ENCODE measurements at places on chromosomes 1 and 21. TPM values are rescaled to one million over a fixed set of nuclear protein-coding genes. Genes with fewer than 3 reads are reported as not detected.

DNA sequence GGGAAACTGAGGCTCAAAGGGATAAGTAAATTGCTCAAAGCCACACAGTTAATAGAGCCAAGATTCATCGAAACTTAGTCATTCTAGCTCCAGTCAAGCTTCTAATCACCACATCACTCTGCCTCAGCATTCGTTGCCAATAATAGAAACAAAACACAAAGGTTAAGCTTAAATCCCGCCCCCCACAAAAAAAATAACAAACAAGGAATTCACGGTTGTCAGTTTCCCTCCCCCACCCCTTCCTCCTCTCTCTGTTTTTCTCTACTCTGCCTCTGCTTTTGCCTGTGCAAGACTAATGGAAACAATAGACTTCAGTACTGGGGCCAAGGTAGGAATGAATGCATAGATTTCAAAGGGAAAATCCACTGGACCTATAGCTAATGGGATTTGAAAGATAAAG, 70.7 kb upstream of the ZNF644 start:
- H3K27ac ChIP-seq, result no peak overlapping the region
- DNase-seq, result no peak
- H3K36me3 ChIP-seq, result no peaks in the 10 kb centered on the region

DNA sequence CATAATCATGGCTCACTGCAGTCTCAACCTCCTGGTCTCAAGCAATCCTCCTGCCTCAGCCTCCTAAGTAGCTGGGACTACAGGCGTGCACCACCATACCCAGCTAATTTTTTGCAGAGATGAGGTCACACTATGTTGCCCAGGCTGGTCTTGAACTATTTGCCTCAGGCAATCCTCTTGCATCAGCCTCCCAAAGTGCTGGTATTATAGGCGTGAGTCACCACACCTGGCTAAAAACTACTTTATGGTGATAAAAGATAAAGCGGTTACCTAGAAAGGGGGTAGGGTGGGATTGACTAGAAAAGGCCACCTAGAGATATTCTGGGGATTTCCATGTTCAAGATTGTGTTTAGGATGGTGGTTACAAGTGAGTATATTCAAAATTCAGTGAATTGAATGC, 5.0 kb downstream of the TSTD1 start:
- no peaks in the 10 kb centered on the region for H3K36me3 ChIP-seq
- peaks cover 14% of the 10 kb centered on the region for H3K4me1 ChIP-seq
- H3K4me3 ChIP-seq, result no peak overlapping the region
- DNase-seq, result no peak

DNA sequence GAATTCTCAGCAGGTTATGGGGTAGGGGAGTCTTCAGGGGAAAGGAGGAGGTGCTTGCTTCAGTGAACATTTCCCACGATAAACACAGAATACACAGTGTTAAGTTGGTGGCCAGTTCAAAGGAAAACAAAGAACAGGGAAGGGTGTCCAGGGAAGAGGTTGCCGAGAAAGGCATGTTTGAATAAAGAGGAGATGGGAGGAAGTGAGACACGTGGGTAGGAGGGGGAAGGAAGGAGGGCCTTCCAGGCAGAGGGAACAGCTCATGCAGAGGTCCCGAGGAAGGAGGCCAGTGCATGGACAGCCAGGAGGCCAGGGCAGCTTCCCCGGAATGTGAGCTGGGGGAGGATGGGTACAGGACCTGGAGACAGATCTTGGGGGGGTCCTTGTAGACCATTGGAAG, 130.3 kb upstream of the TMEM51 start:
- DNase-seq, result no peak
- no peaks in the 10 kb centered on the region for H3K27me3 ChIP-seq
- H3K27ac ChIP-seq, result no peak overlapping the region
- no peaks in the 10 kb centered on the region for H3K36me3 ChIP-seq
- H3K4me3 ChIP-seq, result no peak overlapping the region
- H3K4me1 ChIP-seq, result peaks cover 9% of the 10 kb centered on the region

DNA sequence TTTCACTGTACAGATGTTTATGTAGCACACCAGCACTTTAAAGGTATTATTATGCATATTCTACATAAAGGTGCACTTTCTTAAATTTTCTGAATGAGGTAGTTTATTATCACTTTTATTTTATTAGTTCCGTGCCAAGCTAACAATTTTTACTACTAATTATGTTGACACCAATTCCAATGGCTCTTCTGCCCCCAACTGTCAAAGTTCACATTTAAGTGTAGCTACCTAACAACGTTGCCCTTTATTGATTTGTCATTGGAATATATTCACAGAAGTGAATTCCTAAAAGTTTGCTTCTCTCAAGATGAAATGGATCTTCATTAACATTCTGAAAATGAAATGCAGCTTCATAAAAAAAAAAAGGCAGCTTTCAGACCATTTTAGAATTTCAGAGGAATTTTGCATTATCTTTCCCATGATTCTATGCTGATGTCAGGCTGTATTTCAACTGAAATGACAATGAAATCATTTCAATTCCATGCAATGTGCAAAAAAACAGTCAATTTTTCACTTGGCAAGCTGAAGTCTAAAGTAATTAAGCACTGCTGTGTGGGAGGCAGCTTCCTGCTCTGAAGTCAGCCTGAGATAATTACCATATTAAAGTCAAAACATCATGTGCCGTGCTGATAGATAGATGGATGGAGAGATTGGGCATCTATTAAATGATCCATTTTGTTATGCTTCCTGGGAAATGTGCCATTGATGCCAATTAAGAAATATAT, 229.2 kb downstream of the TTLL7 start:
- H3K4me3 ChIP-seq, result no peak overlapping the region
- no peaks in the 10 kb centered on the region for H3K27me3 ChIP-seq
- H3K27ac ChIP-seq, result no peak overlapping the region
- no peak for DNase-seq
- no peaks in the 10 kb centered on the region for H3K4me1 ChIP-seq
- no peaks in the 10 kb centered on the region for H3K36me3 ChIP-seq

The USH2A gene
- not detected for total RNA-seq

DNA sequence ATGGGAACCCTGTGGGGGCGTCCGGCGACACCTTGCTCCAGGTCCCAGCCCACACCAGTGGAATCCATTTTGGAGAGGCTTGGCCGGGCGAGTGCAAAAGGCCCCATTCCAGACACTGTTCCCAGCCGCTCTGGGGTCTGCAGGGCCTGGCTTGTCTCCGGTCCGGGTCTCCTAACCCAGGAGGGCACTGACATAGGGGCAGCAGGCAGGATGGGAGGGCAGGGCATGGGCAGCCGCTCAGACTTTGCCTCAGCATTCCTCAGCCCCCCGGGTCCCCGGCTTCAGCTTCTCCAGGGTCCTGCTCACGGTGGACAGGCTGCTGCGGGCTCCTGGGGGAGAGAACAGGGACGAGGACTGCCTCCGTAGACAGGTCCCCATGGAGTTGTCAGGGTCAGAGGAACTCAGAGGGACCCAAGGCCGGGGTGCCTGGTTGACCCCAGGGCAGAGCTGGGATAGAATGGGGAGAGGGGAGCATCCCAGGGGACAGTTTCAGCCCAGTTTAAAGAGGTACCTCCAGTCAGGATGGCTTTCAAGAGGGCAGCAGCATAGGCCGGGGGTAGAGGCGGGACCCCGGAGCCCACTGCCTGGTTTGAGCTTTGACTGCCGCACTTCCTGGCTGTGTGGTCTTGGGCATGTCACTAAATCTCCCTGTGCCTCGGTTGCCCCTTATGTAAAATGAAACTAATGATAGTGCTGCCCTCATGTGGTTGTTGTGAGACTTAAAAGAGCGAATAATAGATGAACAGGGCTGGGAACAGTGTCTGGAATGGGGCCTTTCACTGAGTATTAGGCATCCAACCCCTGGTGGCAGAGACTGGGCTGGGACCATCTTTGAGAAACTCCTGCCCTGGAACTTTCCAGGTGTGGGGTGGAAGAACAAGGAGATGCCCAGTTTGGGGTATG, 3.7 kb downstream of the KNCN start:
- peaks cover 7% of the 10 kb centered on the region for H3K4me1 ChIP-seq
- DNase-seq, result no peak
- peaks cover 8% of the 10 kb centered on the region for H3K27me3 ChIP-seq
- H3K4me3 ChIP-seq, result no peak overlapping the region

The BARHL2 gene
- total RNA-seq, result not detected

DNA sequence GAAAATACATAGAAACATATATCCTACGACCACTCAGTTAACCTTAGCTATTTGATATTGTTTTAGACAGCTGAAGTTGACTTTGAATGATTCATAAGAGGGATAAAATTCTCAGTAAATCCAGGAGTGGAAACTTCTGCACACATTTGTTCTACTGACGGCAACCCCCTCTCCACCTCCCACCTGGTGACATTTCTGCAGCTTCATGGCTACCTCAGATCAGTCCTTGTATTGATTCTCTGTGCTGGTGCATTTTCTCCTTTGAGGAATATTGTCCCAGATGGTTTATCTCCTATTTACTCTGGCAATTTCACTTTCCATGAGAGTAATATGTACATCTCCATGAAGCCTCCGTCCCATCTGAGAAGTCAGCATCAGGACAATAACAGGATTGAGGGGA, 57.7 kb upstream of the COA6 start:
- no peak overlapping the region for H3K4me3 ChIP-seq
- DNase-seq, result no peak
- no peaks in the 10 kb centered on the region for H3K36me3 ChIP-seq
- H3K27me3 ChIP-seq, result no peaks in the 10 kb centered on the region
- no peak overlapping the region for H3K27ac ChIP-seq

DNA sequence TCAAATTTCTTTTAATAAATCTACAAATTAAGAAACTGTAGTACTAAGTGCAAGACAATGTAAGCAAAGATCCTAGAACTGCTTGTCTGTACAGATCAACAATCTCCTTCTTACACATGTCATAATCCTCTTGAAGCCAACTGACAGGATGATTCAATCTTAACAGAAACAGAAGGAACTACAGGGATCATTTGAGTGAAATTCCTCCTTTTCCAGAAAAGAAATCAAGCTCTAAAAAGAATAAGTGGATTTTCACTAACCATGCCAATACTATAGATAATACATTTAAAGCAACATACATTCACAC, 53.2 kb downstream of the RAB3GAP2 start:
- no peaks in the 10 kb centered on the region for H3K36me3 ChIP-seq
- DNase-seq, result no peak
- H3K4me1 ChIP-seq, result peaks cover 11% of the 10 kb centered on the region
- H3K27me3 ChIP-seq, result no peaks in the 10 kb centered on the region
- H3K27ac ChIP-seq, result no peak overlapping the region

GRCh38 chr1:18670121-18670867, 39.6 kb downstream of the PAX7 start:
- DNase-seq, result no peak
- no peaks in the 10 kb centered on the region for H3K4me1 ChIP-seq
- H3K27me3 ChIP-seq, result no peaks in the 10 kb centered on the region
- H3K4me3 ChIP-seq, result no peak overlapping the region

DNA sequence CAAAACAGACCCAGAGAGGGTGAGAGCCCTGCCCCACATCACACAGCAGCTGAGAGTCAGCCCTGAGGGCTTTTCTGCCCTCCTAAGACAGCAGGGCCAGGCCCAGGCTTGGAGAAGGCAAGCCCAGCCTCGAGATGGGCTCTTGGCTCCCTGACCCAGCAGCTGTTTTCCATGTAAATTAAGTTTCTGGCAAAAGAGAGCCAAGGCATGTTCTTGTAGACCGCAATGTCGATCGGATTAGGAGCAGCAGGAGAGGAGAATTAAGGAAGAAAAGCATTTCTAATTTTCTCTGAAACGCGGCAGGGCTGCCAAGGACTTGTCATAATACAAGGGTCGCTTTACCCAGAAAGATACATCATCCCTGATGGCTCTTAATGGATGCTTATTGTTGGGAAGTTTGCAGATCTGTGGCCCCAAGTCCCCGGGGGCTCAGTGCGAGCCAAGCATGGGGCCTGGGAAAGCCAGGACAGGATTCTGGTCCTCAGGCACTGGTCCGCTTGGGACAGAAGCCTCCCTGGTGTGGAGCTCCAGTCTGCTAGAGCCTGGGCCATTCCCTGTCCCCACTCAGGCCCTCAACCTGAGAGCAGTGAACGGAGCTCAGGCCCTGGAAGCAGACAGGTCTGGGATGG, 62.8 kb downstream of the DMRTB1 start:
- DNase-seq, result no peak
- no peaks in the 10 kb centered on the region for H3K36me3 ChIP-seq

DNA sequence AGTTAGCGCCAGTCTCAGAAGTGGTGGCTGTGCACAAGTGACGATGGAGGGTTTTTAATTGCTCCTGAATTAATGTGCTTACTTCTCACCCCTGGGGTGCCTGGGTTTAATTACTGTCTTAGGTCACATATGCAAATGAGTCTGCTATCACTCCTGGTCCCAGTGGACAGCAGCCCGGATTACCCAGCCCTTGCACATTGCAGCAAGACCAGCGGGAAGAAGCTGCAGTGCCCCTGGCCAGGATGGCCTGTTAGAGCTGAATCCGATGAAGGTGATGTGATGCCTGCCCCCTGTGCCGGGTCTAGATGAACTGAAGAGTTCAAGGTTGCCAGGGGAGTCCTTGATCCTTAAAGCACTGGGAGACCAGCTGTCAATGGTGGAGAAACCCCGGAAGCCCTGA, 24.2 kb downstream of the ENO1 start:
- peaks cover 8% of the 10 kb centered on the region for H3K36me3 ChIP-seq
- no peak overlapping the region for H3K27ac ChIP-seq
- H3K27me3 ChIP-seq, result no peaks in the 10 kb centered on the region
- H3K4me1 ChIP-seq, result peaks cover 18% of the 10 kb centered on the region
- no peak overlapping the region for H3K4me3 ChIP-seq

The SPRR1A gene
- not detected for total RNA-seq

GRCh38 chr21:44880405-44881197, 7.1 kb upstream of the PTTG1IP start:
- H3K27me3 ChIP-seq, result no peaks in the 10 kb centered on the region
- DNase-seq, result no peak
- H3K36me3 ChIP-seq, result no peaks in the 10 kb centered on the region
- peak overlapping the region; percentile 57 for H3K27ac ChIP-seq

GRCh38 chr1:101247404-101248287, 10.8 kb downstream of the S1PR1 start:
- no peak overlapping the region for H3K4me3 ChIP-seq
- no peaks in the 10 kb centered on the region for H3K4me1 ChIP-seq
- no peak overlapping the region for H3K27ac ChIP-seq

The WDR77 gene
- total RNA-seq, result 27.4 TPM

- peak overlapping the region; percentile 59 for H3K27ac ChIP-seq
- no peak overlapping the region for H3K4me3 ChIP-seq
- peaks cover 5% of the 10 kb centered on the region for H3K4me1 ChIP-seq
- H3K27me3 ChIP-seq, result no peaks in the 10 kb centered on the region
- DNase-seq, result peak; percentile 27
These were observed 55.2 kb downstream of the GPR161 start for GRCh38 chr1:168081373-168082007.

DNA sequence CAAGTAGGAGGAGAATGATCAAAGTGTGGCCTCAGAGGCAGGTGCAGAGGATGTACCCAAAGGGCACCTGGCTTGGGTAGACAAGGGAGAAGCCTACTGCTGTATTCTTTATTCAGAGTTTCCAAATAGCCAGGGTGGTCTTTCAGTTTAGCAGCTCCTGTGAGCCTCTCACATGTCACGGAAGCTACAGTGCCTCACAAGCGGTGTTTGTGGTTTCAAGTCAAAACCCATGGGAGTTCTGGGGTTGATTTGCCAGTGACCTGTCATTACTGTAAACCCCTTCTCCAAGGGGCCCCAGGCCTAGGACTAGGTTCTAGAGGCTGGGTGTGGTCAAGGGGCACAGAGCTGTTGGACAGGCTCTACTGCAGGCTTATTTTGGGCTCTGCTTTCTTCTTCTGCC, 10.2 kb upstream of the IL10 start:
- H3K4me3 ChIP-seq, result no peak overlapping the region
- H3K36me3 ChIP-seq, result no peaks in the 10 kb centered on the region
- no peaks in the 10 kb centered on the region for H3K4me1 ChIP-seq
- H3K27ac ChIP-seq, result no peak overlapping the region
- DNase-seq, result no peak

All from thyroid gland (tissue), 4 donors.